Stimulated activated CD4-positive, alpha-beta T cell treated with anti-CD3 and anti-CD28 coated beads, Interleukin-1b, Interleukin-23, amount 100 ng/mL, for 1 hour (primary cell): ENCODE measurements at places on chromosomes 3 and 15.

GRCh38 chr3:159892171-159892795 lies 96.4 kb upstream of the IL12A start:
- no peak for DNase-seq

DNA sequence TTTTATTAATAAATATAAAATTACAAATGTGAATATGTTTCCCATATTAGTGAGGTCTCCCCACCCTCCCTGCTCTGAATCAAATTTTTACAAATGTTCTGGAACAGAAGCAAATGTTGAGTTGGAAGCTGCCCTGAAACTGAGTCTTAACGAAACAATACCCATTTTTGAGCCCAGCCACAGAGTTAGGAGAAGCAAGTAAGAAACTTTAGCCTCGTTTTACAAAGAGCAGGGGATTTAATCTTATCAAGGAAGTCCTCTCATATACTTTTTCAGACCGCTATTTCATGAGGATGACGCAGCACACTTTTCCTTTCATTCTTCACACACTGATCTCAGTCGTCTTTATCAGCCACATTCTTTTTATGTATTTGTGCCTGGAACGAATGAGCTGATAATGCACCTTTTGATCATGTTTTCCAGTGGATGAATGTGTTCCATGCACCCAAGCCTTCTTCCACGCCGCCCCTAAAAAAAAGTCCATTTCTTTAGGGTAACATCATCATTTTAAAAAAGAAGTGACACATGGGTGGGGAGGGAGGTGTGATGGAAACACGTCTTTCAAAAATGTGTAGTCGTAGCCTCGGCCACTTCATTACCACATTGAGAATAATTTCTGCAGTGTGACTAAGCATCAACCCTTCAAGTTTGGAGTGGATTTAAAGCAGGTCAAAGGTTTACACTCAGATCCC lies 48.1 kb downstream of the SETMAR start:
- peak; percentile 1 for DNase-seq

GRCh38 chr3:17045705-17046104 lies 160.9 kb downstream of the PLCL2 start:
- DNase-seq = no peak

DNA sequence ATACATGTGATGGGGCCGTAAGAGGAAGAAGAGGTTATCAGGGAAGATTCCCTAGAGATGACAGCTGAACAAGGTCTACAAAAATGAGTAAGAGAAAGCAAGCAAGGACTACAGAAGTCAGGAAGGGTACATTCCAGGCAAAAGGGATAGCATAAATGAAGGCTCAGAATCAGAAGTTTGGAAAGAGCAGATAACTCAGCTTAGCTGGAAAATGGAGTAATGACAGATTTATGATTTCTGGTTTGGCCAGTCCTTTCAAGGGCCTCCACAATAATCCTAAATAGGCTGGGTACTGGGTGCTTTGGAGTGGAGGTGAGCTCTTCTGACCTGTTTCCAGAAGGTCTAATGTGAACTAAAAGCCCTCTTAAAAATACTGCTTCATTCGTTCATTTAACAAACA lies 110.7 kb downstream of the MYO5A start:
- no peak for DNase-seq

DNA sequence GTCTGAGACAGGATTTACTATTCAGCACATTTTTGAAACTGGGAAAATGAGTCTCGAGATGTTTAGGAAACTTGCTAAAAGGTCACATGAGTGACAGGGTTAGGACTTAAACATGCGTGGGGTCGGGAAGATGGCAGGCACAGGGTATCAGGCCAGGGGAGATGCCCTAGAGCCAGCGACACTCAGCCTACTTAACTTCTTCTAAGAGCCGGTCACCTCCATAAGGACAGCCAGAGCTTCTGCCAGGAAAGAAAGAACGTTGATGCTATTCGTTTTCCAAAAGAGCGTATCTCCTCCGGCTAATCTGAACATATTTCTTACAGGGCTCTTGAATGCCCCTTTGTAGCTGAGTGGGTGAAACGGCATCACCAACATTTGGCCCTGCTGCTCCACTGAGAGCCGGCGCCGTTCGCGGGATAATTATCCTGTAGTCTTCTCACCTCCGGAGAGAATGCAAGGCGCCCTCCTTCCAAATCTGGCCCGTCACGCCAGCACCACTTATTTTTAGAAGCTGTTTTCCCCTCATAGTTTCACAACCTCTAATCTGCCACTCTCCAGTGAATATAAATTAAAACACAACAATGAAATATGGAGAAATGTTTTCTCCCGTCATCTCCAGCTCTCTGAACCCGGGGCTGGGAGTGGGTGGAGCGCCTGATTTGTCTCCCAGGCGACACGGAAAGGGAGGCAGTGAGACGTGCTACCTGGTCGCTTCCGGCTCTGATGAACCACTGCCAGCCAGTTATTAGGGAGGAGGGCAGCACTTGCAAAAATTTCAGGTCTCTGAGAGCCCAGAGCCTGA lies 58.5 kb downstream of the LIPC start:
- no peak for DNase-seq

GRCh38 chr3:25817107-25817506 lies 27.2 kb downstream of the OXSM start:
- DNase-seq = no peak

DNA sequence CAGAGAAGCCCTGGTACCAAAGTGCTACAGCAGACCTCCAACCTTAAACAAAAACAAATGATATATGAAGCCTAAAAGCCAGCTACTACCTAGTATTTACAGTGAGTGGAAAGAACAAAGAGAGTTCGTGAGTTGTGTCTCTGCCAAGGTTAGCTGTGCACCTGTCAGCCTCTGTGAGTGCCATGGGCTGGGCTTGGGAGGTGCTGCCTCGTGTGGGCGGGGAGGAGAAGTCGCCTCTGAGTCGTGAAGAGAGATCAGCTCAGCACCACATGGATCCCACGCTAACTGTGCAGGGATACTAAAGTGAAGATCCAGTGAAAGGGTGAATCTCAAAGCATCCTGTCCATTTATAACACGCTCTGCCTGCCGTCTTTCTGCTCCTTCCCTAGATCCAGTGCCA lies 101.9 kb downstream of the CHDH start:
- DNase-seq = no peak

DNA sequence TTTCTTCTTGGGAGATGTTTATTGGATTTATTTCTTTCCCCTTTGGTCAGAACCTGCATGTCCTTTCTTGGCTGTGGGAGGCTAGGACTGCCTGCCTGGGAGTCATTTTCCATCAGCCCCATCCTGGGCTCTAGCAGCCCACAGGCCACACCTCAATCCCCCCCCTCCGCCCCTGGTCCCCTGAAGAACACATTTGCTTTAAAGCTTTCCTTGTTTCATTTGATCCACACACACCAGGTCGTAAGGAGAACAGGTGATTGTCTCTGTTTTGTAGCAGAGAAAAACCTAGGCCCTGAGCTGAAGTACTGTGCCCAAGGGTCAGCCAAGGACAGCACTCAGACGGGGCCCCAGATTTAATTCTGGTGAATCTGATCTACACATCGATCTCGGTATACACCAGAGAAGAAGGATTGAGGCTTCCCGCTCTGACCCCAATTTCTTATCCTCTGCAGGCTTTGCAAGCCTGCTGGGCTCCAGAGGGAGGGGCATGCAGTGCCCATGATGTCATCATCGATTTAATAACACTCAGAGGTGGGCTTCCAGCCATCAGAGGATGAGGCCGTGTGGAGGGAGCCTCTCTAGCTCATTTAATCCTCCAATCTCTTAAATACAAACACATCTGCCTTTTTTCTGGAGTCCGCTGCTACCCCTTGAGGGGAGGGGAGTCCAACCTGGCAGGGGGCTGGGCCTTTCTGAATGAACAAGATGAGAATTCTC lies 1.7 kb upstream of the CLN6 start:
- no peak for DNase-seq

DNA sequence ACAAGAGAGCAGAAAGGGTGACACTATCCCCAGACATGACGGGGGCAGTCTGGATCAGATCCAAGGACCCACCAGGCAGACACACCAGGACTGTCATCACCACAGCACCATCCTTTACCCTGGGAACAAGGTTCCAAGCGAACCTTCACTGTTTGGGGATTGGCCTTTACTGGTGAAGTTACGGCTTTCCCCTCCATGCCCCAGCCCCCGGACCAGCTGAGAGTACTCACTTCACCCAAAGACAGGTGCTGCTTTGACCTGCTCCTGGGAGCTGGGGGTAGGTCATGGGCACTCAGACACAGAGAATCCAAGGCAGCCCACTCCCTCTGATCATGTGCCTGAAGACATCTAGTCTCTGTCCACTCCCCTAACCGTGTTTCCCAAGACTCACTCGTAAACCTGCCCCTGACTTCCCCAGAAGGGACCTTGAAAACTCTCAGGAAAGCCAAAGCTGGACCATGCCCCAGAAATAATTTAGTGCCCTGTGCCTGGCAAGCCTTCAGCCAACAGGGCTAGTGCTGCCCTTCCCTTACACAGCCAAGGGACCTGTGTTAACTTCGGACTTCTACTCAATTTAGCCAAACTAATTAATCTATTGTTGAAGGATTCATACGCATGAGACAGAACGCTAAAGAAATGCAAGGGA lies 2.8 kb downstream of the RRP9 start:
- DNase-seq = no peak

DNA sequence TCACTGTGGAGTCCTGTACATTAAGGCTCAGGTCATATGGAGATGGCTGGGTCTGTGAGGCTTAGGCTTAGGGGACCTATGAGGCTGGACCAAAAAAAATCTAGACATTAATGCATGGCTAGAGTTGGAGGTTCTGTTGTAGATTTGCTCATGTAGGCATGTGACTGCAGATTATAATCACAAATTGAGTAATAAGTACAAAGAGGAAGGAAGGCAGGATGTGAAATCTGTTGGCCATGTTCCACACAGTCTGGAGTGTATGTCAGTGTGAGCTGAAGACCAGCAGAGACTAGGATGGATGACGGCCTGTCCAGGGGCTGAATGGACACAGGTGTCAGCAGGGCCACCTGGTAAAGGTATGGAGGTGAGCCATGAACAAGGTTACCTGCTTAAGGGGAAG lies at the start of gene ST3GAL6:
Gene ST3GAL6 (plus strand): TSS at position 265 of the 400 bp plus-strand sequence. CDS start 5,101 bp downstream, outside the sequence.
- DNase-seq = no peak

GRCh38 chr15:26967719-26968269 lies 3.2 kb upstream of the GABRG3 start:
- DNase-seq = no peak

GRCh38 chr3:134885877-134886621 lies 91.0 kb downstream of the EPHB1 start:
- DNase-seq = no peak

DNA sequence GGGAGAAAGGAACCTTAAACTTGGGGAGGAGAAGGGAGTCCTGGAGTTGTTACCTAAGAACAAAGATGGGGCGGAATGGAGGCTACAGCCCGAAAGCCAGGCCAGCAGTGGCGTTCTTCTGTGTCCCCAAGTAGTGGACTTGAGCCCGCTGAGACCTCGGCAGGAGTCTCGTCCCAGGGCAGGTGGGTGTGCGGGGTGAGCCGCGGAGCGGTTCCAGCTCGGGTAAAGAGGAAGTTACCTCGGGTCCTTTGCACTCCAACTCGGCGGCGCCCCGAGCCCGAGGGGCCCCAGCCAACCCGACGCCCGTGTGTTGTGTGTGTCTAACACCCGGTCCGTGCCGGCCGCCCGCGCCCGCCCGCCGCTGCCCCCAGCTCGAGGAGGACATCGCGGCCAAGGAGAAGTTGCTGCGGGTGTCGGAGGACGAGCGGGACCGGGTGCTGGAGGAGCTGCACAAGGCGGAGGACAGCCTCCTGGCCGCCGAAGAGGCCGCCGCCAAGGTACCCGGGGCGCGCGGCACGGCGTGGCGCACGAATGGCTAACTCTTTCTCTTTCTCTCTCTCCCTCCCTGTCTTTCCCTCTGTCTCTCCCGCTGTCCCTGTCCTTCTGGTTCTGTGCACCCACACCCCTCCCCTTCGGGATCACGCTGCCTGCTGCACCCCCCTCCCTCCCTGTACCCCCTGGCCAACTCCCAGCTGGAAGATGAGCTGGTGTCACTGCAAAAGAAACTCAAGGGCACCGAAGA lies 959 bp downstream of the TPM1 start:
- DNase-seq = no peak

DNA sequence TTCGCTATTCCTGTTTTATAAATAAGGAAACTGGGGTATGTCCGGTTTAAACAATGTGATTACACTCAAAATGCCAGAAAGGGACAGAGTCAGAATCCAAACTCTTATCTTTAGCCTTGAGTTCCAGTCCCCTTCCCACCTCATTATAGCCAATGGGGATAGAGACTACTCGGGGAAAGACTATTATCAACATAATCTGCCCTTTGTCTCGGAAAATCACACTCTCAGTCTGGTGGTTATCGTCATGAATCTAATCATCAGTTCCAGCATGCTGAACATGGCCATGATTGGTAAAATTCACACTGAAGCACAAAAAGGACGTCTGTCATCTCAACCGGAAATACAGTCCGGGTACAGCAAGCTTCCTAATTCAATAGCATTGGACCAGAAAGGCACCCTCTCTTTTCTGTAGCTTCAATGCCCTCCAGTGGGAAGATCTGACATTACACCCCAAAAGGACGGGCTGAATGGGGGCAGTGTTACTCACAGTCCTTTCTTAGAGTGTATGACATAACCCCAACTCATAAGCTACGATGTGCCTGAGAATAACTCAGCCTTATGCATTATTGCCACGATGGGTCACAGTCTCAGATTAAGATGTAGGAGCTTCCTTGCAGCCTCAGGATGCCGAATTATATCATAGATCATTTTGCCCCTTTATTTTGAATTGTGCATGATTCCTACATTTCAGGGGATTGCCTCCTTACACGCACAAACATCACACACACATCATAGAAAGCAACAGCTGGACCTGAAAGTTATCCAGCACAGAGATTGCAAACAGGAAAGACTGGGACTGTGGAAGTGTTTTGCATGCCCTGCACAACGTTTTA lies 390.4 kb upstream of the LMCD1 start:
- peak; percentile 5 for DNase-seq
